T-cell (primary cell): ENCODE measurements at places on chromosomes 2 and 18.
A peak's percentile ranks its signal among the peaks of the same experiment; 100 is the strongest.

GRCh38 chr2:6966446-6966940 is 49.3 kb downstream of the RNF144A start:
- no peaks in the 10 kb centered on the region for H3K27me3 ChIP-seq
- no peaks in the 10 kb centered on the region for H3K4me1 ChIP-seq
- H3K36me3 ChIP-seq, result peaks cover 9% of the 10 kb centered on the region
- H3K4me3 ChIP-seq, result no peak overlapping the region

DNA sequence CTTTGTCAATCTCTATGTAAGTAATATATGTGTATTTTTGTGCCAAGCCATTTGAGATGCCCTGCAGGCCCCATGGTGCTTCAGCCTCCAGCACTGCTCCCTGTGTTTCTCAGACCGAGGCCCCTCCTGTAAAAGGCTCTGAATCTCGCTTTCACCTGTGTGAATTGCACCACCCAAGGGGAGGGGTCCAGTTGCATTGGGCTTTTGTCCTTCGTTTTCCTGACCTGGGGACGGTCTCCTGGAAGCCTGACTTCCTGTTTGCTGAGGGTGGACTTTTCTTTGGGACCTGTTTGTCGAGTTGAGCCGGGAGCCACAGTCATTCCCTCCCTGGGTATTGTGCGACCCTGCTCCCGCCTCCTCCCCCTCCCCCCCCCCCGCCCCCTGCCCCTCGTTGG is 48.9 kb downstream of the AGAP1 start:
- DNase-seq, result no peak
- H3K4me1 ChIP-seq, result no peaks in the 10 kb centered on the region
- H3K4me3 ChIP-seq, result no peak overlapping the region
- no peaks in the 10 kb centered on the region for H3K27me3 ChIP-seq
- no peaks in the 10 kb centered on the region for H3K36me3 ChIP-seq
- H3K27ac ChIP-seq, result no peak overlapping the region

DNA sequence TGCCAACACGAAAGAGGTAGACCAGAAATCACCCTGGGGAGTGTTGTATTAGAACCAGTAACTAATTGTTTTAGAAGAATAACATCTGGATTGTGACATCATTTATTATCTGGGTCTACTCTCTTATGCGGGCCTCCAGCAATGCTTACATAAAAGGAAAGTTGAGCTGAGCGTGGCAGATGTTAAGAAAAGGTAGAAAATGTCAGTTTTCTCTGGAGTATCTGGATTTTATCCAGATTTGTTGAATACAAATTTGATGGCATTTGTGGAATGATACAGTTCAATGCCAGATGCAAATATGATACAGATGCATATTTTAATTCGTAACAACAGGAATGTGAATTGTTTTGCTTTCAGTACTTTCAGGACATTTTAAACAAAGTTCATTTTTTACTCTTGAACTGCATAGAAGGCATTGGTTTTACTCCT is 90.3 kb downstream of the PRPF40A start:
- peaks cover 5% of the 10 kb centered on the region for H3K27me3 ChIP-seq
- no peaks in the 10 kb centered on the region for H3K36me3 ChIP-seq
- H3K27ac ChIP-seq, result no peak overlapping the region
- H3K4me1 ChIP-seq, result no peaks in the 10 kb centered on the region
- H3K4me3 ChIP-seq, result no peak overlapping the region

DNA sequence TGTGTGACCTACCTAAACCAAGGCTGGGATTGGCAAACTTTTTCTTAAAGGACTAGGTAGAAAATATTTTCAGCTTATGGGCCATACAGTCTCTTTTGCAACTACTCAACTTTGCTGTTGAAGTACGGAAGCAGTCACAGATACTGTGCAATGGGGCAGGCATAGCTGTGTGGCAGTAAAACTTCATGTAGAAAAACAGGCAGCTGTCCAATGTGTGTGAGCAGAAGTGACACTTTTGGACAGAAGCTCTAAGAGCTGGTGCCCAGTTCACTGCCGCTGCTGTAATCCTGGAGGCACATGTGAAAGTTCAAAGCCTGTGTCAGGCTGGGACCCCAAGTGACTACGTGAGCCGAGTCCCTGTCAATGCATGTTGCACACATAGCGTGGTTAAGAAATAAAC is 46.7 kb downstream of the MAPK4 start:
- no peaks in the 10 kb centered on the region for H3K36me3 ChIP-seq
- H3K4me1 ChIP-seq, result no peaks in the 10 kb centered on the region
- DNase-seq, result no peak
- no peak overlapping the region for H3K4me3 ChIP-seq

DNA sequence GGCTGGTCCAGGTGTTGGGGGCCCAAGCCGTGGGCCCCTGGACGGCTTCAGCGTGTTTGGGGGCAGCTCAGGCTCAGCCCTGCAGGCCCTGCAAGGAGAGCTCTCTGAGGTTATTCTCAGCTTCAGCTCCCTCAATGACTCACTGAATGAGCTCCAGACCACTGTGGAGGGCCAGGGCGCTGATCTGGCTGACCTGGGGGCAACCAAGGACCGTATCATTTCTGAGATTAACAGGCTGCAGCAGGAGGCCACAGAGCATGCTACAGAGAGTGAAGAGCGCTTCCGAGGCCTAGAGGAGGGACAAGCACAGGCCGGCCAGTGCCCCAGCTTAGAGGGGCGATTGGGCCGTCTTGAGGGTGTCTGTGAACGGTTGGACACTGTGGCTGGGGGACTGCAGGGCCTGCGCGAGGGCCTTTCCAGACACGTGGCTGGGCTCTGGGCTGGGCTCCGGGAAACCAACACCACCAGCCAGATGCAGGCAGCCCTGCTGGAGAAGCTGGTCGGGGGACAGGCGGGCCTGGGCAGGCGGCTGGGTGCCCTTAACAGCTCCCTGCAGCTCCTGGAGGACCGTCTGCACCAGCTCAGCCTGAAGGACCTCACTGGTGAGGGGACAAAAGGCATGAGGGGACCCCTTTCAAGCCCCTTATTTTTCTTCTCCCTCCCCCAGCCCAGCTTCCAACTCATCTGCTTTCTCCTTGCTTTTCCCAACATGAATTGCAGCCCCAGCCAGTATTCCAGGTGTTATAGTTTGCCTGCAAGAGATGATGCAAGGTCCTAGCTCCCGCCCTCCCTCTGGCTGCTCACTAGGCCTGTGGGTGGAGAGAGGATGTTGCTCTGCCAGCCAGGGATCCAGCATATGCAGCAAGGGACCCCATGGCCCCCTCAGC is 2.9 kb upstream of the KHK start:
- H3K27ac ChIP-seq, result no peak overlapping the region
- H3K36me3 ChIP-seq, result no peaks in the 10 kb centered on the region
- peaks cover 9% of the 10 kb centered on the region for H3K4me1 ChIP-seq
- H3K27me3 ChIP-seq, result no peaks in the 10 kb centered on the region
- H3K4me3 ChIP-seq, result no peak overlapping the region

GRCh38 chr2:226030369-226030768 is 630.9 kb downstream of the NYAP2 start:
- no peak overlapping the region for H3K27ac ChIP-seq
- no peaks in the 10 kb centered on the region for H3K4me1 ChIP-seq
- DNase-seq, result no peak
- H3K36me3 ChIP-seq, result no peaks in the 10 kb centered on the region
- no peak overlapping the region for H3K4me3 ChIP-seq
- H3K27me3 ChIP-seq, result peaks cover 17% of the 10 kb centered on the region

DNA sequence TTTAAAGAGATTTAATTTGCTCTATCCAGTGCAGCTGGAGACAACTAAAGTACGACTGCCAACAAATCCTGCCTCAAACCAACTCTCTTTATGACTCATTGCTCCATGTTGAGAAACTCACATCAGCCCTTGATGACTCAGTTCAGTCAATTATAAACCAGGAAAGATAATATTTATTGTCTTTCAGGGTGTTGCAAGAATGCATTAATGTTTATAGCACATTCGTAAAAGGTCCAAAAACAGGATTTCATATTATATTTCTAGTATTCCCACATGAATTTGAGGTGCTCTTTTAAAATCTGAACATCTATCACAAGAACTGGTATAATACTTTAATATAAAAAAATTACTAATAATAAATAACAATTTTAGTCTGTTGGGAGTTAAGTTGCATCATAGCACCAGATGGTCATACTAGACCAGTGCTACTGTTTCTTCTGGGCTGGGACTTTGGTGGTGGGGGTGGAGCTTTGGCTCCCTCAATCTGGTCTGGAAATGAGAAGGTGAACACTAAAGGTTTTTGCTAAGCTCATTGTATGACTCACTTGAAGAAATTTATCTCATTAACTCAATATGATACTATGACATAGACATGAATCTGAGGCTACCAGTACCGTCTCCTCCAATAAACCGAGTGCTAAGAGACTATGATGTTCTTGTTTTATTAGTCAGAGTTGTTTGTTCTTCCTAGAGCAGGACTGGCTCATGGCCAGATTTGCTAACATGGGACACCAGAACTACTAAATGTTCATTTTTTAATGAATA is 26.6 kb upstream of the MAP3K20 start:
- no peaks in the 10 kb centered on the region for H3K27me3 ChIP-seq
- no peak overlapping the region for H3K27ac ChIP-seq
- H3K4me3 ChIP-seq, result no peak overlapping the region
- H3K36me3 ChIP-seq, result no peaks in the 10 kb centered on the region

- H3K27ac ChIP-seq, result no peak overlapping the region
- H3K4me3 ChIP-seq, result no peak overlapping the region
- no peaks in the 10 kb centered on the region for H3K4me1 ChIP-seq
- no peak for DNase-seq
Measured at GRCh38 chr2:192155511-192156118, 39.1 kb downstream of the TMEFF2 start.

DNA sequence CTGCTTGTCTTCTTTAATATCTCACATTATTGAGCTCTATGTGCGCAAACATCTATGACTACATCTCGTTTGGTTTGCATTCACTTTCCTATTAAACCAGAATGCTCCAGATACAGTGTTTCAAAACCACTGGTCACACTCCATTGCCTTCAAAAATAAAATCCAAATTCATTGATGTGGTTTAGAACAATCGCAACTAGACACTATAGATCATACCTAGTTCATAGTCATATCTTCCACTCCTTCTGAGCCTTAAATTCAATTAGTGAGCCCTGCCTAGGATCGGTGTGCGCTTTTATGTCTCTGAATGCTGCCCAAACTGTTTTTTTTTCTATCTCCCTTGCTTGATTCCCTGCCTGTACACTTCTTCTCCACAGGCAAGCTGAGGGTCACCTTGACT is 238.5 kb upstream of the RGPD4 start:
- no peaks in the 10 kb centered on the region for H3K4me1 ChIP-seq
- no peaks in the 10 kb centered on the region for H3K27me3 ChIP-seq

DNA sequence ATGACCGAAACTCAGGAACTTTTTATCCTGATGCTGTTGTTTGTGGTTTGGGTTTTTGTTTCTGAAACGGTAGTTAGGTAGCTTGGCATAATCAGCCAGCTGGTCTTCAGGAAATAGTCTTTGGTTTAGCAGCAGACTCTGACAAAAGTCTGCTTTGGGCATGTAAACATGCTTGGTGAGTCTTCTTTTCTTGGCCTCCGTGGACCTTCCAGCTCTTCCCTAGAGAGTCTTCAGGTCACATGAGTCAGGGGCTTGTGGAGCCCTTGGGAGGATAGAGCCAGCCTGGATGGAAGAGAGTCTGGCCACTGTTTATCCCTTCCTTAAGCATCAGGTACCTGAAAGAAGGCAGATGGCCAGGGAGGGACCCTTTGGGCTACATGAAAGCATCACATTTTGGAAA is 154.5 kb downstream of the MGAT5 start:
- H3K27ac ChIP-seq, result no peak overlapping the region
- peaks cover 19% of the 10 kb centered on the region for H3K4me1 ChIP-seq
- DNase-seq, result no peak
- H3K36me3 ChIP-seq, result no peaks in the 10 kb centered on the region

GRCh38 chr2:237322564-237322963 is 91.4 kb downstream of the COL6A3 start:
- no peak overlapping the region for H3K4me3 ChIP-seq
- H3K27me3 ChIP-seq, result no peaks in the 10 kb centered on the region
- no peak overlapping the region for H3K27ac ChIP-seq
- H3K4me1 ChIP-seq, result no peaks in the 10 kb centered on the region

GRCh38 chr2:59885541-59885940 is 667.9 kb downstream of the BCL11A start:
- no peak overlapping the region for H3K27ac ChIP-seq
- H3K4me3 ChIP-seq, result peak overlapping the region; percentile 44
- peaks cover 50% of the 10 kb centered on the region for H3K4me1 ChIP-seq

DNA sequence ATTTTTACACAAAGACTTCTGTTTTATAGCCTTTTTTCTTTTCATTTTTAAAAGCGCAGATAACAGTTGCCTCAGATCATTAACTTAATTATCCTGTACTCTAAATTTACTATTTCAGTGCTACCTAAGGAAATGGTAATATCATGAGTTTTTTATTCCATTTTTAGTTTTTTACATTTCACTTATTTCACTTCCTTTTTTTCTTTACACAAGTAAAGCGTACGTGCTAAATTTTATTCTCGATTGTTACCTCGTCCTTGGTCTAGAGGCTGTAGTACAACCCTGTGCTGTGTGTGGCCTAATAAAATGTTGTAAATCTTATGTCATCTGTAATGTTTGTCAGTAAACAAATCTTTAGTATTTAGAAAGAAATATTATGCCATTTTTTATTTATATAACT is 49.2 kb downstream of the CRIM1 start:
- no peaks in the 10 kb centered on the region for H3K36me3 ChIP-seq
- H3K4me1 ChIP-seq, result no peaks in the 10 kb centered on the region
- H3K4me3 ChIP-seq, result no peak overlapping the region
- no peak for DNase-seq

DNA sequence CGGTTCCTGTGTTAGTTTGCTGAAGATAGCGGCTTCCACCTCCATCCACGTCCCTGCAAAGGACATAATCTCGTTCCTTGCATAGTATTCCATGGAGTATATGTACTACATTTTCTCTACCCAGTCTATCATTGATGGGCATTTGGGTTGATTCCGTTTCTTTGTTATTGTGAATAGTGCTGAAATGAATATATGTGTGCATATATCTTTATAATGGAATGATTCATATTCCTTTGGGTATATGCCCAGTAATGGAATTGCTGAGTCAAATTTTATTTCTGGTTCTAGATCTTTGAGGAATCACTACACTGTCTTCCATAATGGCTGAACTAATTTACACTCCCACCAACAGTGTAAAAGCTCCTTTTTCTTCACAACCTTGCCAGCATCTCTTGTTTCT is 255.4 kb upstream of the CDH2 start:
- no peak overlapping the region for H3K27ac ChIP-seq
- no peaks in the 10 kb centered on the region for H3K27me3 ChIP-seq
- no peak overlapping the region for H3K4me3 ChIP-seq
- no peak for DNase-seq
- no peaks in the 10 kb centered on the region for H3K4me1 ChIP-seq
- no peaks in the 10 kb centered on the region for H3K36me3 ChIP-seq

GRCh38 chr2:152406119-152406835 is 71.3 kb downstream of the FMNL2 start:
- no peak overlapping the region for H3K4me3 ChIP-seq
- no peaks in the 10 kb centered on the region for H3K36me3 ChIP-seq
- DNase-seq, result no peak
- no peak overlapping the region for H3K27ac ChIP-seq
- no peaks in the 10 kb centered on the region for H3K4me1 ChIP-seq
